Hair follicular keratinocyte (primary cell): ENCODE measurements at places on chromosomes 5 and 9. TPM values are rescaled to one million over a fixed set of nuclear protein-coding genes. Genes with fewer than 3 reads are reported as not detected.

Gene C9
- 0.08 TPM in 1 of 2 replicates, not detected in the other for total RNA-seq

Gene IL6ST
- 57.4 and 61.5 TPM in 2 replicates for total RNA-seq

Gene PCDHA2
- total RNA-seq, result not detected in 2 replicates

Gene OGN
- not detected in 2 replicates for total RNA-seq

Gene AGPAT2
- total RNA-seq, result 52.2 and 74.0 TPM in 2 replicates

Gene NTNG2
- total RNA-seq, result 0.08 TPM in 1 of 2 replicates, not detected in the other

Gene PKD2L2
- total RNA-seq, result not detected in 2 replicates

Gene HBEGF
- 55.2 and 168 TPM in 2 replicates for total RNA-seq

Gene NR5A1
- not detected in 2 replicates for total RNA-seq

Gene OBP2A
- total RNA-seq, result not detected in 2 replicates

Gene TMEM174
- not detected in 2 replicates for total RNA-seq

Gene PCDHGA5
- total RNA-seq, result under 0.01 TPM in 1 of 2 replicates, not detected in the other

Gene SLC6A18
- total RNA-seq, result not detected in 2 replicates

Gene ZFP2
- 0.23 TPM in 1 of 2 replicates, not detected in the other for total RNA-seq

Gene PTGDS
- not detected in 2 replicates for total RNA-seq

Gene GPR150
- total RNA-seq, result 0.47 TPM in 1 of 2 replicates, not detected in the other

Gene QRFP
- not detected in 2 replicates for total RNA-seq

Gene CFAP157
- not detected in 2 replicates for total RNA-seq

Gene PTTG1
- total RNA-seq, result 205 and 450 TPM in 2 replicates

Gene SPINK7
- total RNA-seq, result 0.47 TPM in 1 of 2 replicates, not detected in the other
